IMR-90 (cell line): ENCODE measurements at places on chromosomes 2 and 18.
A peak's percentile ranks its signal among the peaks of the same experiment; 100 is the strongest.

DNA sequence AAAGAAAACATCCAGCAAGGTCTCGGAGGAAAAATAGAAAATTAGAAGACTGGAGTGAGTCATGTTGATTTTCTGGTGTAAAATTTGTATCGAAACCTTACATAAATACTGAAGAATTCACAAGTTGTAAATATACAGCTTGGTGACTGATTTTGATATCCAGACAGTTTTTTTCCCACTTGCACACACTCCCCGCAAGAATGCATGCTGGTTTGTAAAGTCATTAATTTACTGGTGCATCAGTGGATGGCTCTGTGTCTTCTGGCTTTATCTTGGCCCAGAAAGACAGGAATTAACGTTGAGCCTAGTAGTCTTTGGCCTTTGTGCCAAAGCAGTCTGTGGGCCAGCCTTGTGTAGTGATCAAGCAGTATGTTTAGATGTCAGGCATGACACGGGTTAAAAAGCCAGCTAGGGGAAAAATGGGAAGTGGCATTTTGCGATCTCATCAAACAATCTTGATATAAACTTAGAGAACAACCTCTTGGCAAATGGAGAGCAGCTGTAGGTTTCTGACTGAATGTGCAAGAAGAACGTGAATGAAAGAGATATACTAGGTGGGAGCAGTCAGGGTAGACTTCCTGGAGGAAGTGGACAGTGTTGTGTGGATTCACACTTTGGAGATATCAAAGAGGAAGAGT lies 22.7 kb upstream of the CASP8 start:
- no peak for DNase-seq
- no peak overlapping the region for H3K27ac ChIP-seq
- H3K4me1 ChIP-seq, result peaks cover 8% of the 10 kb centered on the region
- no peak overlapping the region for H3K4me3 ChIP-seq

GRCh38 chr2:27303093-27304025 lies 4.9 kb downstream of the UCN start:
- no peak overlapping the region for H3K27ac ChIP-seq
- H3K27me3 ChIP-seq, result peaks cover 39% of the 10 kb centered on the region
- peak; percentile 72 for DNase-seq
- H3K4me3 ChIP-seq, result no peak overlapping the region

DNA sequence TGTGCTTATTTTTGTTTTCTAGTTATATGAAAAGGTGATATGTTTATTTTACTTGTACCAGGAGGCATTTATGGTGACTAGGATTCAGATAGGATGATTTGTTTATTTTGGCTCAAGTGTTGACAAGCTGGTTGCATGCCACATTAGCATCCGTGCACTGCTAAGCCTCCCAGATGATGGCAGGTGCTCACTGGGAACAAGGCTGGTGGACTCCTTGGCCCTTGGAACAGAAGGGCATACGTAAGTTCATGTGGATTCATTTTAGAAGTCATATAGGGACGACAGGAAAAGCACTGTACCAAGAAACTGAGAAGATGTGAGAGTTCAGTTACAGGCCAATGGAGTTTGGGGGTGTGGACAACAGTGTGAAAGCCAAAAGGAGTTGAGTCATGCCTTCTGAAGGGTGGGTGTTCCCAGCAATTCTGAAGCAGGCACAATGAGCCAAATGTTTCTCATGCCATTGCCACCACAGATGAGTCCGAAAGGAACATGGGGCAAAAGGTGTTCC lies 166.2 kb downstream of the PHLPP1 start:
- DNase-seq, result peak; percentile 95
- no peaks in the 10 kb centered on the region for H3K27me3 ChIP-seq
- peaks cover 12% of the 10 kb centered on the region for H3K4me1 ChIP-seq

DNA sequence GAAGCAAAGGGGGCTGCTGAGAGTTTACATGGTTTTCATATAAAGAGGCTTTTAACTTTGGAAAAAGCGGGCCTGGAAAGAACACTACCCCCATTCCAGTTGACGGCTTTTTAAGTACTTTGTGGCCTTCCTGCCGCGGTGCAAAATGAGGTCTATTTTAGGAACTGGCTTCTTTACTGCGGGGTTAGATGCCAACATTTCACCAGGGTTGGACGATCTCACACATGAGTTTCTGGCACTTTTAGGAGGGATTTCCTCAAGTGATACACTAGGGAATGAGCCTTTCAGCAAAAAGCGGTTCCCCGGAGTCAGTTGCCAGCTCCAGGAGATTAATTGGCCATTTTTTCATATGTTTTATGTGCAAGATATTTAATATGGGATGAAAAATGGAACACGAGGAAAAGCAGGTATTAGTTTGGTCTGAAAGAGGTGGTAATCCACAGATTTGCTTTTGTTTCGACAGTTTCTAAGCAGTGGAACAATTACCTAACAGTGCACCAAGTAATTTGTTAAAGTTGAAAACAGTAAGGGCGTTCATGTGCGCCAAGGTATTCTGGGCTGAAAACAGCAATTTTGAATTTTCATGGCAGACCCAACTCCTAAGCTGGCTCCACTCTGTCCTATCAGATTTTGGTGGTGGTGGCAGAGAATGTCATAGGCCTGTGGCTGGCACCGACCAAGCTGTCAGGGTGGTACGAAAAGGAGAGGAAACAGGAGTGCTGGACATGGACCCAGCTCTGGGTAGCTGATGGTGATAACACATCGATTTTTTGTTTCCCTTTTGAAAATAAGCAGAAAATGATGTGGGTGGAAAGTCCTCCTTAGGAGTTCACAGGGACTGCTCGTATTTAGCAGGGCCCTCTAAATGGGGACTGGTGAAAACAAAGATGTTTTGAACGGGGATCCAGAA lies 55.6 kb upstream of the FZD5 start:
- no peaks in the 10 kb centered on the region for H3K27me3 ChIP-seq
- peaks cover 2% of the 10 kb centered on the region; the same call in 1 of the 2 replicates for H3K4me1 ChIP-seq
- peaks cover 1% of the 10 kb centered on the region; the same call in 1 of the 2 replicates for H3K36me3 ChIP-seq
- H3K4me3 ChIP-seq, result no peak overlapping the region
- DNase-seq, result no peak
- no peak overlapping the region for H3K27ac ChIP-seq

DNA sequence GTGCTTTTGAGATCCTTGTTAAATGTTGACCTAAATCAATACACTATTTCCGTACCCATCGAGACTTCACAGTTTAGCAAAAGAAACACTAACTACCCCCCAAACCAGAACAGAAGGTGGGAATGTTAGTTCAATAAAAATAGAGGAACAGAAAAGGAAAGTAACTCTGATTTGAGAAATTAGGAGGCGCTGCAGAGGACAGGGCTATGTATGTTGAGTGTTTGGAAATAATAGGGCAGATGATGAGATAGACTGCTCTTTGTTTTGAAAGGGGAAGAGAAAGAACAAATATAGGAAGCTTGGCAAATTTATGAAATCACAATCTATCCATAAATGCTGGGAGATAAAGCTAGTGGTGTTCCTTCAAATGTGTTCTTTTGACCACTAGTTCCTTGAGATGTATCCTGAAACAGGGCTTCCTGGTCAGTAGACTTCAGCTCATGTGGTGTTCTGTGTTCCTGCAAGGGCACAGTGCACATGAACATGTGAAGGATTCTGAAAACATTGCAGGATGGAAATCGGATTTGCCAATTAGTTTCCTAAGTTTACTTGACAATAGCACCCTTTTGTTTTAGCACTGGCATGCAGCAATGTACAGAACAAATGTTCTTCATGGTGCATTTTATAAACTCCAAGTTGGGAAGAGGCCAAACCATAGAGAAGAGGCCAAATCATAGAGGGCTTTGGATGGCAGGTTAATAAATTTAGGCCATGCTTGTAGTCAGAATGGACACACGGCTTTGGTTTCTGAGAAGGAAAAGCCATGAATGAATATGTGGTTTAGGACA lies 39.8 kb downstream of the RHBDD1 start:
- H3K4me3 ChIP-seq, result no peak overlapping the region
- no peaks in the 10 kb centered on the region for H3K27me3 ChIP-seq
- no peak for DNase-seq
- peaks cover 3% of the 10 kb centered on the region; the same call in 1 of the 2 replicates for H3K4me1 ChIP-seq

- DNase-seq, result no peak
- H3K4me1 ChIP-seq, result no peaks in the 10 kb centered on the region; the same call in 1 of the 2 replicates
- H3K27ac ChIP-seq, result no peak overlapping the region
- no peak overlapping the region for H3K4me3 ChIP-seq
- H3K36me3 ChIP-seq, result no peaks in the 10 kb centered on the region
- H3K27me3 ChIP-seq, result peaks cover 38% of the 10 kb centered on the region
Measured at GRCh38 chr2:240733803-240734495, 42.3 kb downstream of the AQP12A start.

DNA sequence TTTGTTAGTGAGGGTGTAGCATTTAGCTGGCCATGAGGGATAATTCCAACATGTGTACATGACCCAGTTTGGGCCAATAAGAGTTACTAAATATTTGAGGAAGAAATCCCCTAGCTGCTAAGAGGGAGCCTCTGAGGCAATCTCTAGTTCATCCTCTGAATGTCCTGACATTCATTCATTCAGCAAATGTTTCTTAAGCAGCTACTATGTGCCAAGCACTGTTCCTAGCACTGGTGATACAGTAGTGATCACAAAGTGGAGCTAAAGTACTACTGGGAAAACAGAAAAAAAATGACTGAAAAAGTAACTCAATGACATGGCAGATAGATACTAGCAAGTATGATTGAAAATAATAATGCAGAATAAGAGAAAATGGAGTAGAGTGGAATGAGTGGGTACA lies 79.8 kb upstream of the PID1 start:
- no peak for DNase-seq
- no peaks in the 10 kb centered on the region for H3K4me1 ChIP-seq
- no peaks in the 10 kb centered on the region for H3K36me3 ChIP-seq
- no peak overlapping the region for H3K27ac ChIP-seq

- no peaks in the 10 kb centered on the region for H3K36me3 ChIP-seq
- no peak overlapping the region for H3K4me3 ChIP-seq
- H3K27me3 ChIP-seq, result no peaks in the 10 kb centered on the region
- peaks cover 72% of the 10 kb centered on the region for H3K4me1 ChIP-seq
Measured at GRCh38 chr2:37779611-37780386, 108.4 kb upstream of the CDC42EP3 start.

GRCh38 chr2:85669549-85669948 lies 1.6 kb upstream of the SFTPB start:
- no peak overlapping the region for H3K4me3 ChIP-seq
- no peak overlapping the region for H3K27ac ChIP-seq
- H3K27me3 ChIP-seq, result peaks cover 5% of the 10 kb centered on the region
- H3K4me1 ChIP-seq, result peaks cover 2% of the 10 kb centered on the region; the same call in 1 of the 2 replicates
- no peak for DNase-seq

- no peaks in the 10 kb centered on the region for H3K36me3 ChIP-seq
- no peak overlapping the region for H3K4me3 ChIP-seq
- H3K27me3 ChIP-seq, result no peaks in the 10 kb centered on the region
- no peak for DNase-seq
- H3K4me1 ChIP-seq, result no peaks in the 10 kb centered on the region
- no peak overlapping the region for H3K27ac ChIP-seq
Measured at GRCh38 chr2:144324446-144325045, 195.4 kb downstream of the ZEB2 start.

- peaks cover 3% of the 10 kb centered on the region for H3K4me1 ChIP-seq
- no peaks in the 10 kb centered on the region for H3K27me3 ChIP-seq
- H3K27ac ChIP-seq, result no peak overlapping the region
- H3K36me3 ChIP-seq, result peaks cover 2% of the 10 kb centered on the region; the same call in 1 of the 2 replicates
- peak overlapping the region; percentile 59 for H3K4me3 ChIP-seq
- peak; percentile 33 for DNase-seq
Measured at GRCh38 chr2:161237392-161238264, 70.6 kb upstream of the PSMD14 start.

DNA sequence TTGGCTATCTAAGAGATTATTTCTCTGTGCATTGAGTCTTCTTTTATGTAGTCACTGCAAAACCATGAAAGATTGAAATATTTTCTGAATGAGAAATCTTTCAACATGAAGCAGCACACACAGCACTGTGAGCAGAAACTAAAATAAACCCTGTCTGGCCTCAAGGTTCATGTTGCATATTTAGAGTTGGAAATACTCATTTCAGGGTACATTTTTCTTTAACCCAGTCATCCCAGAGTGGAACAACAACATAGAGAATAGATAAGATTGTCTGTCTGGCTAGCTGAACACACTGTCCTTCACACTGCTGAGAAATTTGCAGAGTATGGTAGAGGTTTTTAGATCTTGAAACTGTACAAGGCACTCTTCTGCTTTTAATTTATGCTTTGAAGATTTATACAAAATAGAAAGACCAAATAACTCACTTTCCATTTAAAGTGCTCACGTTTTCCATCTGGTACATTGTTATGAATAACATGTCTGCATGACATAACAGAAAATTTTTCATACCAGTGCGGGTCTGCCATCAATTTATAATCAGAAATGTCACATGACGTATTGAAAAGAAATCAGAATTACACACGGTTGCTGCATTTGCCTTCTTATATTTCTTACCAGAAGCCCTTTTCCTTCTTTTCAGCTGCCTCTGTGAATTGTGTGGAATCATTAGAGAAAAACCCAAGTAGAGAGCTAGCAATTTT lies 25.0 kb upstream of the FN1 start:
- H3K4me3 ChIP-seq, result no peak overlapping the region
- H3K27me3 ChIP-seq, result no peaks in the 10 kb centered on the region
- DNase-seq, result peak; percentile 97

DNA sequence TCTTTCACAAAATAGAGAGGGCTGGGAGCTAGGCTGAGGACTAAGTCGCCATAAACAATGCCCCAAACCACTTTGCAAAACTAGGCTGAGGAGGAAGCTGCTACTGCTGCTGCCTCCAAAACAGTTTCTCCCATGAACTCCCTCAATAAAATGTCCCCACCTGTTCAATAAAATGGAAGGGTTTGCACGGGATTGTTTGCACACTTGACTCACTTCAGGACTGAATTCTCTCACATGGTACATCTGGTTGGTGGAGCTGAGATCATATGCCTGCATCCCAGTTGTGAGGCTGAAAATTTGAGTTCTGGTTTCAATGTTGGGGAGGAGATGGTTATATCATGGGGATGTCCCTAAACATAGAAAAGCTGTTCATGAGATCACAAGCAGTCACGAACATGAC lies 26.5 kb downstream of the NCKAP5 start:
- no peaks in the 10 kb centered on the region for H3K4me1 ChIP-seq
- no peak overlapping the region for H3K4me3 ChIP-seq
- no peaks in the 10 kb centered on the region for H3K36me3 ChIP-seq
- no peak overlapping the region for H3K27ac ChIP-seq
- DNase-seq, result no peak
- no peaks in the 10 kb centered on the region for H3K27me3 ChIP-seq
